ENCODE measurements at places on chromosomes 11 and 22.

GRCh38 chr22:50471197-50471847 is 3.5 kb downstream of the SBF1 start:
- no peak for DNase-seq

GRCh38 chr11:3626250-3626960 is 15.4 kb downstream of the ART5 start:
- no peak for DNase-seq

GRCh38 chr11:30546334-30546733 is 39.8 kb downstream of the MPPED2 start:
- DNase-seq: no peak

- DNase-seq: peak; percentile 80
Measured at GRCh38 chr11:8168485-8169257, at the start of gene RIC3. RIC3 (minus strand) TSS chr11:8169025; CDS start chr11:8168989, 36 bp downstream.

- DNase-seq: no peak
Measured at GRCh38 chr11:59188954-59189353, 17.0 kb downstream of the DTX4 start.

GRCh38 chr11:2247496-2247895 is 22.9 kb downstream of the ASCL2 start:
- no peak for DNase-seq

All from NCI-H1092 treated with DMSO at 0.1 percent for 48 hours (cell line).